ENCODE measurements at places on chromosomes 11 and 22. TPM values are rescaled to one million over a fixed set of nuclear protein-coding genes. Genes with fewer than 3 reads are reported as not detected.

HTR3A gene
- total RNA-seq, result not detected

NTM gene
- 14.6 TPM for total RNA-seq

RCOR2 gene
- 2.1 TPM for total RNA-seq

OOSP2 gene
- total RNA-seq, result not detected

ZC3H12C gene
- total RNA-seq, result 11.2 TPM

CD3E gene
- total RNA-seq, result not detected

UBQLN3 gene
- 0.12 TPM for total RNA-seq

FAM180B gene
- not detected for total RNA-seq

DRD4 gene
- total RNA-seq, result 0.32 TPM

OR2AG1 gene
- not detected for total RNA-seq

BRSK2 gene
- total RNA-seq, result not detected
